ENCODE measurements at places on chromosomes 13 and 19.

- no peak for DNase-seq
Observed at GRCh38 chr19:43804432-43804831, 2.2 kb upstream of the LYPD5 start.

DNA sequence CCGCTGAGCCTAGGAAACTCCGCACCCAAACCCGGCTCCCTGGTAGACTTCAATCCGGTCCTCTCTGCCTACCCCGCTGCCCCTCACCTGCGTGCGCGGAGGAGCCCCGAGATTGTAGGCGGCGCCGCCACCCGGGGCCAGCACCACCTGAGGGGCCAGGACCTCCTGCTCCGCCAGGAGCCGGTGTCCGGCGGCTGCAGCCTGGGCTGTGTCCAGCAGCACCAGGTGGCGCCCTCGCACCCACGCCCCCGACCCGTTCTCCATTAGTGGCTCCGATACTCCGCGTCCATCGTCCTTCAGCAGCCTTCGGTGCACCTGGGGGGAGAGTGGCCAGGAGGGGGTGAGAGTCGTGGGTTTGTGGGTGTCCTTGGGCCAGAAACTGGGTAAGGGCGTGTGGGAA, 18.5 kb downstream of the MAN2B1 start:
- no peak for DNase-seq

DNA sequence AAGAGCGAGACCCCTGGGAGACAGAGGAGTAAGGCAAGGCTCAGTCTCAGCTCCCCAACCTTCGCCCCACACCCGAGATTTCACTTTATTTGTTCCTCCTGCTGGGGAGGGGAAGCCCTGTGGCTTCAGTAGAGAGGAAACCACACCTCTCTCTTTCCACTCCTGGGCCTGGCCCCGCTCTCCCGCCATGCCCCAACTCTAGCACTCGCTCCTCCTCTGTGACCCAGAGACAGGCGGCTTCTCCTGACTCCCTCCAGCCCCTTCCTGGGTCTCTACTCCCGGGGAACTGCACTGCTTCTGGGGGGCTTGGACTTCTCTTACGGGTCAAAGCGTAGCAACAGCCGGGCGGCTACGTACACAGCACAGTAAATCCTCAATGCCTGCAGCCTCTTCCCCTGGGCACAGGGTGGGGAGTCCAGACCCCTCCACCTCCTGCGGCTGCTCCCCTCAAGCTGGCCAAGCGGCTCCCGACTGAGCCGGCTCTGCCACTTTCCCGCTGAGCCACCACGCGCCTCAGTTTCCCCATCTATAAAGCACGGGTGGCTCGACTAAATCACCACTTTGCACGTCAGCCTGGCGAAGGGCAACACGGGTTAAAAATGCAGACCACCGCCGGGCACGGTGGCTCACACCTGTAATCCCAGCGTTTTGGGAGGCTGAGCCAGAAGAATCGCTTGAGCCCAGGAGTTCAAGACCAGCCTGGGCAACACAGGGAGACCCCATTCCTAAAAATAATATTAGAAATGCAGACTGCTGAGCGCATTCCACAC, 1.4 kb downstream of the RNF126 start:
- DNase-seq, result peak; percentile 60

DNA sequence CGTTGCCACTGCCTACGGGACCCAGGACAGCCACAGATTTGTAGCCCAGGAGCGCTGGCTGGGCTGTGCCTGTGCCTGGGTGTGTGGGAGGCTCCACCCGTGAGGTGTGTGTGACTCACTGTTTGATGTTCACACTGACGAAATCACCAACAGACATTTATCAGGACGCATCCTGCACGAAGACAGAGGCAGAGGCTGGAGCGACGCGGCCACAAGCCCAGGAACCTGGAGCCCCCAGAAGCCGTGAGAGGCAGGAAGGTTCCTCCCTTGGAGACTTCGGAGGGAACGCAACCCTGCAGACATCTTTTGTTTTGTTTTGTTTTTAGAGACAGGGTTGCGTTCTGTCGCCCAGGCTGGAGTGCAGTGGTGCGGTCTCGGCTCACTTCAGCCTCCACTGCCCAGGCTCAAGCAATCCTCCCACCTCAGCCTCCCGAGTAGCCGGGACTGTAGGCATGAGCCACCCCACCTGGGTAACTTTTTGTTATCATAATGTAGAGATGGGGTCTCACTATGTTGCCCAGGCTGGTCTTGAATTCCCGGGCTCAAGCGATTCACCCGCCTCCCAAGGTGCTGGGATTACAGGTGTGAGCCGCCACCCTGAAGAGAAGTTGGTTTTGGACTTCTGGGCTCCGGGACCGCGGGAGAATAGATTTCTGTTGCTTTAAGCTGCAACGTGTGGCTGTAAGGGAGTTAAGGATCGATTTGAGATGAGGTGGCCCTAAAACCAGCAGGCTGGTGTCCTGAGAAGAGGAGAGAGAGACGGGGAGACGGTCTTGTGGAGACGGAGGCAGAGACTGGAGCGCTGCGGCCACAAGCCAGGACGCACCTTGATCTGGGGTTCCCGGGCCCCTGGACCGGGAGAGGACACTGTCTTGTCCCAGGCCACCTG, 24.9 kb upstream of the WDR18 start:
- peak; percentile 20 for DNase-seq

DNA sequence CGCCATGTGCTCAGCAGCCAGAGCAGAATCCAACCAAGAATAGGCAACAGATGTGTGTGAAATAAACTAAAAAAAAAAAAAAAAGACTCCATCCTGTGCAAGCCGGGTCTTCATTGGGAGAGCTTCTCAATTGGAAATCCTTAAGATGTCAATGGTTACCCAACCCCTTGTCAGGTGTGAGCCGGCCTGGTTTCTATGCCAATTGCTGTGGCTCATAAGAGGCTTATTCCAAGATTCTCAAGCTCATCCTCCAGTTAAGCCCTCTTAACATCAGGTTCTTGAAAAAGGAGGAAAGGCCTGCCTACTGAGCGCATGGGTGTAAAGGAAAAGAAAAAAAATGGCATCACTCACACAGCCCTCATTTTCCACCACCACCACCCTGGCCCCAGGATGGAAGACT, 1084.6 kb downstream of the UQCRFS1 start:
- DNase-seq, result no peak

All from T-helper 2 cell (primary cell).